ENCODE measurements at places on chromosomes 5 and 9.

DNA sequence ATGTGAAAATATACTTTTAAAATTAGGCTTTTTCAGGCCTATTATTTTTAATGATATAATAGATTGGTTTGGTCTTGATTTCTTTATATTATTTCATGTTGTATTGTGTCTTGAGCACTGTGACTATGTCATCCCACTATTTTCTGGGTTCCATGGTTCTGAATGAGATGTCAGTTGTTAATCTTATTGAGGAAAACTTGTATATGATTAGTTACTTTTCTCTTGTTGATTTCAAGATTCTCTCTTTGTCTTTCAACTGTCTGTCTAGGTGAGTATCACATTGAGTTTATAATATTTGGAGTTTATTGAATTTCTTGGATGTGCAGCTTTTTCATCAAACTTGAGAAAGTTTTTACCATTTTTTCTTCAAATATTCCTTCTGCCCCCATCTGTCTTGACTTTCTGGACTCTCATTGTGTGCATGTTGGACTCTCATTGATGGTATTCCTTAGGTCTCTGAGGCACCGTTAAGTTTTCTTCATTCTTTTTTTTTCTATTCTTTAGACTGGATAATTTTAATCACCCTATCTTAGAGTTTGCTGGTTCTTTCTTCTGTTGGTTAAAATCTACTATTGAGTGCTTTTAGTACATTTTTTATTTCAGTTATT is 175.8 kb downstream of the TMEM167A start:
- no peak for DNase-seq

- DNase-seq, result no peak
Observed at GRCh38 chr9:118183576-118183975, 479.4 kb downstream of the TLR4 start.

DNA sequence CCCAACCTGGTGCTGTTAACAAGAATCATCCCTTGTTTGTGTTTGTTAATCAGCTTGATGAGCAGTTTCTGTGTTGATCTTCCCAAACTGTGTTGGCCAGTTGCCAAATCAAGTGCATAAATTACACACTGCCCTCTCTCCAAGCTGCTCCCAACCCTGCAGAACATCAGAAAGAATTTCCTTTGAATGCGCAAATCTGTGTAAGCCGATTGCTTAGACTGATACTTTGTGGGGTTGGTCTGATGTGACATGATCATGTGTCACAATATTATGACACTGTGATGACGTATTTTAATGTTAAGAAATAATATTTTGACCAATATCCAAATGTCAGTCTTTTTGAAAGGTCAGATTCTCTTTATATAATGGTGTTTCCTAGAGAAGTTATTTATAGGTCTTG is 766.4 kb upstream of the WWC1 start:
- no peak for DNase-seq

GRCh38 chr5:39264528-39264927 is 45.2 kb upstream of the FYB1 start:
- DNase-seq, result no peak

- no peak for DNase-seq
Observed at GRCh38 chr5:167576897-167577296, 714.5 kb upstream of the WWC1 start.

GRCh38 chr9:15277400-15278090 is 29.5 kb downstream of the TTC39B start:
- DNase-seq, result peak; percentile 28

DNA sequence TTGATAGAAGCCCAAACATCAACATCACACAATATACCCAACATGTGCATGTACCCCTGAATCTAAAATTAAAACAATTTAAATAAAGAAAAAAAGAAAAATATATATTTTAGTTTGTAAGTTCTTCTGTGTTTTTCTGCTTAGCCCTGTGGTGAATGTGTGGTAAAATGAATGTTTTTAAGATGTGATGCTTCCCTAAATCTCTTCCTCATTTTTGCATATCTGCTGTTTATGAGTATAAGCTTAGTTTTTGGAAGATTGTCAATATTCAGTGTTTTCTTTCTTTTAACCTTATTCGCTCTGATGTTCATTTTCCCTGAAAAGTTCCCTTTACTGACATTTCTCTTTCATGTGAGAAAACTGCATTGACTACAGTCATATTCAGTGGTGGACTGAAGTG is 44.4 kb upstream of the DAB2 start:
- no peak for DNase-seq

GRCh38 chr5:96905864-96906263 is 29.6 kb downstream of the ERAP2 start:
- no peak for DNase-seq

DNA sequence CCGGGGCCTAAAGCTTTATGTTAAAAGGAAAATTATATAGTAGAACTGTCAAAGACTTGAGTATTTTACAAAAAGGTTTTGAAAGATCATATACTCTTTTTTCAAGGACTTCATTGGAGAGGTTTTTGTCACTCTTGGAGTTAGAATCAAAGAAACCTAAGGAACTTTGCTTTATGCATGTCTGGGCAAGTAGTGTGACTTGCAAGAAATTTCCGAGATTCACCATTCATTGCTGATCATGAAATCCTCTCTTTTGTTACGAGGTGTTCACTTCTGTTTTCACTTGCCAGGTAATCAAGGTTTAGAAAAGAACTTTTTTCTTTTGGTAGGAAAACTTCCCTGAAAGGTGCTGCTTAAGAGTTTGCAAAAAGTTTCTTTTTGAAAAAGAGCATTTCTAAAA is 64.8 kb downstream of the NUP214 start:
- no peak for DNase-seq

DNA sequence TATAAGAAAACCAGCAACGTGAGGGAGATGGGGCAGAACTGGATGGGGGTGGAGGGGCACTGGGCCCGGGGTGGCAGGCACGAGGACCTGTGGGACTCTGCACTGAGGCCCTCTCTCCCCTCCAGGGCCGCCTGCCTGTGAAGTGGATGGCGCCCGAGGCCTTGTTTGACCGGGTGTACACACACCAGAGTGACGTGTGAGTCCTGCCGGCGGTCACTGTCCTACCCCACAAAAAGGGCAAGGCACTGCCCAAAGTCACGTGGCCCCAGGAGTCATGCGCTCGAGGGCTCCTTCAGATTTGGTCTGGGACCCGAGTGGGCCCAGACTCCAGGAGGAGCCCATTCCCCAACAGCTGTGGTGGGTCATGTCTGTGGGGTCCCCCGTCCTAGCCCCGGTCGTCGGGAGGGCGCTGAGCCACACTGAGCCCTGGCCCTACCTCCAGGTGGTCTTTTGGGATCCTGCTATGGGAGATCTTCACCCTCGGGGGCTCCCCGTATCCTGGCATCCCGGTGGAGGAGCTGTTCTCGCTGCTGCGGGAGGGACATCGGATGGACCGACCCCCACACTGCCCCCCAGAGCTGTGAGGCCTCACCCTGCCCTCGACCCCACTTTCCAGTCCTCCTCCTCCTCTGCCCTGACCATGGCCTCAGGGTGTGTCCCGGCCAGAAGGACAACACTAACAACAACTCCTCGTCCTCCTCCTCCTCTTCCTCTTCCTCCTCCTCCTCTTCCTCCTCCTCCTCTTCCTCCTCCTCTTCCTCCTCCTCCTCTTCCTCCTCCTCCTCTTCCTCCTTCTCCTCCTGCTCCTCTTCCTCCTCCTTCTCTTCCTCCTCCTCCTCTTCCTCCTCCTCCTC is 9.7 kb downstream of the FGFR4 start:
- DNase-seq, result no peak

DNA sequence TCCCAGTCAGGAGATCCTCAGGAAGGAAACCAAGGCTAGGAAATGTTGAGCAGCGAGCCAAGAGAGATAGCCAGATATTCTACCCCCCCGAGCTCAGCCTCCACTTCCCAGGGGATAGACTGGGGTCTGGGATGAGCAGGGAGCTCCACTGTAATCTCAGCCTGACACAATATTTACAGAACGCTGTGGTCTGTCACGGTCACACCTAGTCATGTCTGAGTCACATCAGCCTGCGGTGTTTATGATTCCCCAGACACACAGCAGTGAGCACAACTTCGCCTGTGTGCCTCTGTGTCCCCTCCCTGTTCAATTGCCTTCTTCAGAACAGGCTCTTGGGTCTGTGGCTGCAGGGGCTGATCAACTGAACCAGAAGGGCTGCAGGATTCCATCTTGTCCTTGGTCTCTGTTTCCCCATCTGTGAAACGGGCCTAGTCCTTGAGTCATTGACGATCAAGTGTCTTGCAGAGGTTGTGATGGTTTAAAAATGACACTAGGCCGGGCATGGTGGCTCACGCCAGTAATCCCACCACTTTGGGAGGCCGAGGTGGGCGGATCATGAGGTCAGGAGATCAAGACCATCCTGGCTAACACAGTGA is 8.6 kb upstream of the PRRX2 start:
- DNase-seq, result peak; percentile 76

DNA sequence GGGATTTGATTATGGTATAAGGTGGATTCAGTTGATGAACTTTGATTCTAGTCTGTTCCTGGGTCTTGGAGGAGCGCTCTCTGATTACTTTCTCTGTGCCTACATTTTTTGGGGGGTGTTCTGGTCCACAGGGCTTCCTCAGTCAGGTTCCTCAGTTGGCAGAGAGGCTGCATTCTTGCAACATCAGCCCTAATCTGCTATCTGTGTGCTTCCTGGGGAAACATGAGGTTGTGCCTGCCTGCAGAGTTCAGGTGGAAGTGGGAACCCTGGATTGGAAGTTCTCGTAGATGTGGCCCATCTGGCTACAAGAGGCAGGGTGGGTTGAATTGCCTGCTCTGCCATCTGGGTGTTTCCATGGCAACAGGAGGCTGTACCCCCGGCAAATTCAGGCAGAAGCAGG is 24.5 kb downstream of the POLK start:
- DNase-seq, result no peak

DNA sequence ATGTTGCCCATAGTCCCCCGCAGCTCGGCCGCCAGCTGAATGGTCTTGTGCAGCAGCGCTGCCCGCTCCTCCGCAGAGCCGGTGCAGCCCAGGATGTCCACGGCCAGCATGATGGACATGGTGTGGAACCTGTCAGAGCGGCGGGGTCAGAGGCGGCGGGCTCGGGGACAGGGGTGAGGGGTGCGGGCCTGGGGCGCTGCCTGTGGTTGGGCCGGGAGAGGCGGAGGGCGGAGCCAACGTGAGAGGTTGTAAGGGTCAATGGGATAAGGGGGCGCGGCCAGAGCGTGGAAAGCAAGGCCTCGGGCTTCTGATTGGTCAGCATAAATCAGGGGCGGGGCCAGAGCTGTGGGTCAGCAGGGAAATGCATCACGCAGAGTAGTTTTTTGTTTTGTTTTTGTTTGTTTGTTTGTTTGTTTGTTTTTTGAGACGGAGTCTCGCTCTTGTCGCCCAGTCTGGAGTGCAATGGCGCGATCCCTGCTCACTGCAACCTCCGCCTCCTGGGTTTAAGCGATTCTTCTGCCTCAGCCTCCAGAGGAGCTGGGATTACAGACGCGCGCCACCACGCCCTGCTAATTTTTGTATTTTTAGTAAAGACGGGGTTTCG is 6.8 kb upstream of the TOR2A start:
- no peak for DNase-seq

DNA sequence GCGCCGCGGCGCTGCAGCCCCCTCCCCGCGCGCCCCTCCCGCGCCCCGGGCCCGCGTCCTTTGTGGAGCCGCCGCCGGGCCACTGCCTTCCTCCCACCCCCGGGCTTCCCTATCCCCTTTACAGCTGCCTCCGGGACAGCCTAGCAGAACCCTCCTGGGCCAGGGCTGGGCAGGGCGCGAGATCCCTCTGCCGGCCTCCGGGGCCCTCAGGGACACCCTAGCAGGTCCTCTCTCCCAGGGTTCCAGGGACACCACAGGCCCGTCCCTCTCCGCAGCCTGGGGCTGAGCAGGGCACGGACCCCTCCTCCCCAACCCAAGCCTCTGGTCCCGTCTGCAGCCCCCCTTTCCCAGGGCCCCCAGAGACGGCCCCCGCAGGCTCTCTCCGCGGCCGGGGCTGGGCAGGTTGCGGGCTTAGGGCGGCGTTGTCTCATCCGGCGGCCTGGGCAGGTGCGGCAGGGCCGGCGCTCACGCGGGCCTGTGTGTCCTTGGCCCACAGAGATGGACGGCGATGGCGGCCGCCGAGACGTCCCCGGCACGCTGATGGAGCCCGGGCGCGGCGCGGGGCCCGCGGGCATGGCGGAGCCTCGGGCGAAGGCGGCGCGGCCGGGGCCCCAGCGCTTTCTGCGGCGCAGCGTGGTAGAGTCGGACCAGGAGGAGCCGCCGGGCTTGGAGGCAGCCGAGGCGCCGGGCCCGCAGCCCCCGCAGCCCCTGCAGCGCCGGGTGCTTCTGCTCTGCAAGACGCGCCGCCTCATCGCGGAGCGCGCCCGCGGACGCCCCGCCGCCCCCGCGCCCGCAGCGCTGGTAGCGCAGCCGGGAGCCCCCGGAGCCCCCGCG is 710 bp downstream of the WNK2 start:
- DNase-seq, result peak; percentile 40

DNA sequence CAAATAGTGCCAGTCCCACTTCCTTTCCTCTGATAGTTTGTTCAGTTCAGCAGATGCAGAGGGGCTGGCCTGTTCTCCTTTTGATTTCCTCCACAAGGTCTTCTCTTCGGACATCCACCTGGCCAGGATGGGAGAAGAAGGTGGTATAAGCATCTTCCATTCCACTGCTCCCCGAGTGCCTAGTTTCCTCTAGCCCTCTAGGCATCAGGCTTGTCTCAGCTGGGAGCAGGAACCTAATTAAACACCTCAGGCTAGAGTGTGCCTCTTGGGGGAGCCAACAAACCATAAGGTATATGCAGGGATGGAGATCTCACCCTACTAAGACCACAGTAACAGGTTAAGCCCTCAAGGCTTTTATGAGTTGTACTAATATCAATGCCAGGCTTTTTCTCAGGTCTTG is 835 bp upstream of the DND1 start:
- DNase-seq, result no peak

- no peak for DNase-seq
Observed at GRCh38 chr5:111997308-111997707, 240.3 kb upstream of the NREP start.

GRCh38 chr5:132497488-132497997 is 7.0 kb upstream of the IRF1 start:
- DNase-seq, result peak; percentile 86

DNA sequence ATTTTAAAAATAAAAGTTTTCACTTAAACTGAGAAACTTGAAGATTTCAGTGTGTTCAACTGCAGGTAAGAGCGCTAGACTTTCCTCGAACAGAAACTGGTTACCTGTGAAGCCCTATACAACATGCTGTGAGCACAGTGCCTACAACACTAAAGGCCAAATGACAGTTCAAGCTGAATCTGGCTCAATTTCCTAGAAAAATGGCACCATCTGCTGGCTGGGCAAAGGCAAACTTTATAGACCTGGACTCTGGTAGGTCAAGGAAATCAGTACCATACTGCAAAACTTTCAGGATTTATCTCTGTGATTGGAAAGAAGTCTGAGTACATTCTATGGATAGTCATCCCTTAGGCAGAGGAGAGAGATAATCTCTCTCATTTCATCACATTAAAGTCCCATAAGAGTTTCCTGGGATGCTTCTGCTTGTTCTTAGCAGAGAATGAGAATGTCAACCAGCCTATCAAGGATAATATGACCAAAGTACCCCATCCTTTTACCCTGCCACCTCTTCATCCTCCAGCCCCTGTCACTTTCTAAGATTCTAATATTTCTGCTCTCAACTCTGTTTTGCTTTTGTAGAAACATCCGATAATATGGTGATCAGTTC is 31.8 kb upstream of the FOXB2 start:
- DNase-seq, result peak; percentile 66

GRCh38 chr5:149302641-149303040 is 31.0 kb downstream of the AFAP1L1 start:
- no peak for DNase-seq

- DNase-seq, result no peak
Observed at GRCh38 chr9:12790883-12791282, 16.1 kb downstream of the LURAP1L start.

GRCh38 chr5:158154226-158155005 is 295.5 kb upstream of the CLINT1 start:
- DNase-seq, result peak; percentile 62

- DNase-seq, result no peak
Observed at GRCh38 chr9:94178927-94179326, 80.2 kb upstream of the ZNF169 start.

- no peak for DNase-seq
Observed at GRCh38 chr5:137264041-137264440, 235.1 kb downstream of the SPOCK1 start.

Measured in RKO (cell line).